ENCODE measurements at places on chromosomes 16 and 17.

DNA sequence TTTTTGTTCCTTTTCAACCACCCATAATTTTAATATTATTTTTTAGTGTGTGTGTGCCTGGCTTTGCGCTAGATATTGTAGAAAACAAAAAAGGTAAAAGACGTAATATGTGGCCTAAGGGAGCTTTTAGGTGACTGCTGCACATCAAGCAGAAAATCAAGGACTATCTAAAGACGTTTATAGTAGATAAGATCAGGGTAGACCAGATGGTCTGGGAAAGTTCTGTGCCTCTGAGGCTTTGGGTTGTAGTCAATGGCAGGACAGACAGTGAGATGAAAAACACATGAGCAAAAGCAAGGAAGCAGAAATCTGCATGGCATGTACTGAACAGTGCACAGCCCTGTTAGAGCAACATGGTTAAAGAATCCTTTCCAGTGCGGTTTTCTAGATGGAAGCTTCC is 26.8 kb upstream of the ARHGAP23 start:
- no peak for DNase-seq

DNA sequence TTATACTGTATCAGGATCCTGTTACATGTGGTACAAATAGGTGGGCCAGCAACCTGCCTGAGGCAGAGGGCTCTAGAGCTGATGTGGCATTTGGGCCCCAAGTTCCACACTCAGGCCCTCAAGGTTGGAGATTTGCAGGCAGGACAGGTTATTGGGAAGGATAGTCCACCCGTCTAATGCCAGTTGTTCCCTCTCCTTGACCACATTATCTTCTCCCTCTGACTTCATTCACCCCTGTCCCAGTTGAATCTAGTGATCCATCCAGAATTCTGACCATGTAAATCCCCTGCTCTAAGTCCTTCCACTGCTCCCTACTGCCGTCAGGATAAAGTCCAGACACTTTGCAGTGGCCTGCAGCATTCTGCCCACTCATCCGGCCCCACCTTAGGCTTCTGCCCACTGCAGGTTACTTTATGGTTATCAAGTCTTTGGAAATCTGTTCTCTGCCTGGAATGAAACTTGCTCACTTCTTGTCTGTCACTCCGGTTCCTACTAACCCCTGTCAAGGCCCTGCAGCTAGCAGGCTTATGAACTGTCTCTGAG is 1.9 kb upstream of the NFATC3 start:
- DNase-seq: no peak

DNA sequence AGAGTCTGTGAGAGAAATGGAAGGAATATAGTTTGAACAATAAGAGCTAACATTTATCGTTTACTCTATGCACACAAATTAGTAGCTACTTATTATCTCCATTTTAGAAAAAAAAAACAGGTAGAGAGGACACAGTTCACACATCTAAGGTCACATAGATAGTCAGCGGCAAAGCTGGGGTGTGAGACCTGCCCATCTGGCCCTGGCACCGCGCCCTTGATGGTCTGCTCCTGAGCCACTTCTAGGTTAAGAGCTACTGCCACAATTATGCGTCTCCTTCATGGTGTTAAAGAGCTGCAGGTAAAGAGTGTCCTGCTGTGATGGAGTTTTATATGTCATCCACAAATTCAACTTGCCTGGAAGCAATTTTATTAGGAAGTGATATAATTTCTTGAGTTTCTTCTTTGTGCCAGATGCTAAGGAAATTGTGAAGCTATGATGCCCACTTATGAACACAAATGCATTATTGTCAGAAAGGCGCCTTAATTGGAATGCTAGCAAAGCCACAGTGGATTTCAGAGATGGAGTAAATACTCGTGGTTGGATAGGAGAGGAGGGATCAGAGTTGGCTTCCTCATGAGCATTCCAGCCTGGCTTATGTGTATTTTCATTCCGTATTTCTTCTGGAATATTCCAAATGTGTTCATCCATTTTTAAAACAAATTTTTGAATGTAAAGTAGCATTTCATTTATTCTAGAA is 21.3 kb upstream of the MFSD6L start:
- no peak for DNase-seq

DNA sequence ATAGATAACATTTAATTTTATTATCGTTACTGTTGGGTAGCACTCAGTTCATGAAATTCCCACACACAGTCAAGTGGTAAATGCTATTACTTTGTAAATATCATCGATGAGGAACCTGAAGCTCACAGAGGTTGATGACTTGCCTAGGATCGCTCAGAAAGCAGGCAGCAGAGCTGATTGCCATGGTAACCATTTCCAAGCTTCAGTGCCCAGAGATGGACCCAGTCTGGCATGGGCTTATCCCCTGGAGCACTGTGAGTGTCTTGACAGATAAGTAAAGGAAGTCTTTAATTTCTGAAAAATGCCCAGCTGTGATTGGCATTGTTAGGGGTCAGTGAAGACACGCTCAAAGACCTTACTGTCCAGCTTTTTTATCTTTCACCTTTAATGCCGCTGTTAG is 95.0 kb downstream of the PRKCB start:
- no peak for DNase-seq

DNA sequence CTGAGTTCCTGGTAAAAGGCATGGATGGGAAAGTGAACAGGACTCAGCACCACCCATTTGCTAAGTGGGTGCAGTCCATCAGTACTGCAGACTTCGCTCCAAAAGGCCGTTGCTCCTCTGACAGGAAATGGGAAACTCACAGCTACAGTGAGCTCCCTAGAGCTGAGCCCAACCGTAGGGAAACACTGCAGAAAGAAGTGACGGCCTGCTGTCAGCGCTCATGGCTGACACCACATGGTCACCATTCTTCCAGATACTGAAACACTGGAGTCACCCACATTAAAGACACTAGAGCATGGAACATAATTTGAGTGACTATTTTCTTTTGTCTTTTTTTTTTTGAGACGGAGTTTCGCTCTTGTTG is 31.9 kb downstream of the UBE2O start:
- no peak for DNase-seq

DNA sequence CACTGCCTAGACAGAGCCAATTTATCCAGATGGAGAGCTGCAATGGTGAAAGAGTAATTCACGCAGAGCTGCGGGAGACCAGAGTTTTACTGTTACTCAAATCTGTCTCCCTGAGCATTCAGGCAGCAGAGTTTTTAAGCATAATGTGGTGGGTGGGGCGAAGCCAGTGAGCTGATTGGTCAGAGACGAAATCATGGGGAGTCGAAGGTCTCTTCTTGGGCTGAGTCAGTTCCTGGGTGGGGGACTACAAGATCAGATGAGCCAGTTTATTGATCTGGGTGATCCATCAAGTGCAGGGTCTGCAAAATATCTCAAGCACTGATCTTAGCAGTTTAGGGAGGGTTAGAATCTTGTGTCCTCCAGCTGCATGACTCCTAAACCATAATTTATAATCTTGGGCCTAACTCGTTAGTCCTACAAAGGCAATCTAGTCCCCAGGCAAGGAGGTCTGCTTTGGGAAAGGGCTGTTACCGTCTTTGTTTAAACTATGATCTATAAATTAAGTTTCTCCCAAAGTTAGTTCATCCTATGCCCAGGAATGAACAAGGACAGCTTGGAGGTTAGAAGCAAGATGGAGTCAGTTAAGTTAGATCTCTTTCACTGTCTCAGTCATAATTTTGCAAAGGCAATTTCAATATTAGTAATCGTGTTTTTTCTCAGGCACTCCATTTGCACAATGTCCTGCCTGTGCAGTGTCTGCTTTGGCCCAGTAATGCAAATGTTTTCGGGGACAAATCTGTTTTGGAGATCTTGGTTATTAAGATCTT is 27.0 kb downstream of the PIGL start:
- no peak for DNase-seq

GRCh38 chr17:75818326-75818885 is 25.8 kb downstream of the UNC13D start:
- no peak for DNase-seq

DNA sequence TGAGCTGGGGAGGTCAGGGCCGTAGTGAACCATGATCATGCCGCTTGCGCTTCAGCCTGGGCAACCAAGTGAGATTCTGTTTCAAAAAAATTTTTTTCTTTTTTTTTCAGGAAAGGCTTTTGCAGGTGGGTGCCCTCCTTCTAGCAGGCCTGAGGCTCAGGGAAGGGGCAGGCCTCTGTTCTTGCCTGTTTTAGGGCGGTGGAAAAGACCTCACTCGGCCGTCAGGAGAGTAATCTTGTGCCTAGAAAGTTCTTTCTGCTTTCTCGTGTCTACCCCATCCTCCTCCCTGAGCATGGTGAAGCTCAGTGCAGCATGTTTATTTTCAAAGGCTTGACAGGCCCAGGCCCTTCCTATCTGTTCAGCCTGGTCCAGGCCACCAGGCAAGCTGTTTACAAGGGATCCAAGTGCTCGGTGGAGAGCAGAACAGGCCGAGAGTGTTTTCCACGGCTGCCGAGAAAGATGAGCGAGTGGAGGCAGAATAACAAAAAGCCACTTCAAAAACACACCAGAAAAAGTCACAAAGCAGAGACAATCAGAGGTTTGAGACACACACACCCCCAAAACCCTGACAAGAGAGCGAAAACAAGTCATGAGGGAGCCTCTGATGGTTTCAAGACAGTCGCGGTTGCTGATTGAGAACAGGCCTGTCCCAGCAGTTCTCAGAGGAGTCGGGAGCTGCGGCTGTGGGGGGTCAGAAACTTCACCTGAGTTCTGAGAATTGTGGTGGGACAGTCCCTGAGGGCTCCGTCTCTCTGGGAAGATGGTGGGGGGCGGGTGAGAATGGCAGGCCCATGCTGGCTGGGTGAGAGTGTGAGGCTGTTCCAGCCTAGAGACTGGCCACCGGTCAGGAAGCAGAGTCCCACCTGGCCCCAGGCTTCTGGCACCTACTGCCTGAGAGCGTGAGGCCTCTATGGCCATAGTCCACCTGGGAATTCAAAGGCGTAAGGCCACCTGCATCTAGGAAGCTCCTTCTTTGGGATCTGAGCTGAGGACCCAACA is 37.5 kb upstream of the CCR7 start:
- DNase-seq: peak; percentile 63

DNA sequence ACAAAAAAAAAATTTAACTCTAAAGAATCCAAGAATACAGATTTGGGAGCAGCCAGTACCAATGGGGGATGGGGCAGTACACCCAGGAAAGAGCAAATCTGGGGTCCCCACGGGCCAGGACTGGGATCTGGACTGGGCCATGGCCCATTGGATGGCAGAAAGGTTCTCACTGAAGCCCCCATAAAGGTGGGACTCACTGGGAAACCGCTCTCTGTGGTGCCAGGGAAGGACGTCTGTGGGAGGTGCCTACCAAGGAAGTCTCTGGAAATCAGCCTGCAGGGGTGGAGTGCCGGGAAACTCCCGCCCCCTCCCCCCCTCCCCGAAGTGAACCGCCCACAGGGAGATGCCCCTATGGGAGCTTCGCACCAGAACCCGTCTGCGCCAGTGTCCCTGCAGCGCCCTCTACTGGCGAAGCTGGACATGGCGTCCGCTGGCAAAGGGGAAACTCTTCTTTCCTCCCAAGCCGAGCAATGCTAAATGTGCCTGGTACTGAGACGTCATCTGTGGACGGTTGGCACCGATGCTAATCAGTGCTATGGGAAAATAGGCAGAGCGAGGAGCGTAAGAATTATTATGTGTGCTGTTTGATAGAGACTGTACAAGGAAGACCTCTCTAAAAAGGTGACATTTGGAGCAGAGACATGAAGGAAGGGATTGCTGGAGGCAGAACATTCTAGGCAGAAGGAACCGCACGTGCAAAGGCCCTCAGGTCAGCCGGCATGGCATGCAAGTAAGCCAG is 671.1 kb downstream of the WWOX start:
- peak; percentile 61 for DNase-seq

- DNase-seq: no peak
Observed at GRCh38 chr17:53061446-53061845, 761.3 kb upstream of the KIF2B start.

DNA sequence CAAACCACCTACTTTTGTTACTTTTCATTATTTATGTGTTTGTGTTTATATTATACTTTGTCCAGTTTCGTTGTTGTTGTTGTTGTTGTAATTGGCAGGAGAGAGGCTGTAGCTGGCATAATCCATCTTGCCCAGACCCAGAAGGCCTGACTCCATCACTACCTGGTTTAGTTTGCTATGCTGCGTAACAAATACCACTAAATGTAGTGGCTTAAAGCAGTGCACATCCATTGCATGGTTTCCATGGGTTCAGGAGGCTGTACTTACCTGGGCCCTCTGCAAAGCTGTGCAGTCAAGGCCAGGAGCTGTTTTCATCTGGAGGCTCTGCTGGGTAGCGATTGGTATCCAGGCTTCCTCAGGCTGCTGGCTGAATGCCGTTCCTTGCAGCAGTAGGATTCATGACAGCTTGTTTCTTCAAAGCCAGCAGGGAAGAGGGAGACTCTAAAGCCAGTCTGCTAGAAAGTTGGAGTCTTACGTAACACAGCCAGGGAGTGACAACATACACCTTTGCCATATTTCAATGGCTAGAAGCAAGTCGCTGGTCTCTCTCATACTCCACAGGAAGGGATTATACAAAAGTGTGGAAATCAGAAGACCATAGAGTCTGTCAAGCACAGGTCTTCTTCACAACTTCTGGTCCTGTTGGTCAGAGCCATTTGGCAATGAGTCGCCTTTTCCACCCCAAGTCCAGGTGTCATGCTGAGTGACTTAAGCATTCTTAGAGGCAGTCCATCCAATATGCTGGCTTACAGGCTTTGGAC is 41.1 kb downstream of the TNRC6C start:
- DNase-seq: no peak

DNA sequence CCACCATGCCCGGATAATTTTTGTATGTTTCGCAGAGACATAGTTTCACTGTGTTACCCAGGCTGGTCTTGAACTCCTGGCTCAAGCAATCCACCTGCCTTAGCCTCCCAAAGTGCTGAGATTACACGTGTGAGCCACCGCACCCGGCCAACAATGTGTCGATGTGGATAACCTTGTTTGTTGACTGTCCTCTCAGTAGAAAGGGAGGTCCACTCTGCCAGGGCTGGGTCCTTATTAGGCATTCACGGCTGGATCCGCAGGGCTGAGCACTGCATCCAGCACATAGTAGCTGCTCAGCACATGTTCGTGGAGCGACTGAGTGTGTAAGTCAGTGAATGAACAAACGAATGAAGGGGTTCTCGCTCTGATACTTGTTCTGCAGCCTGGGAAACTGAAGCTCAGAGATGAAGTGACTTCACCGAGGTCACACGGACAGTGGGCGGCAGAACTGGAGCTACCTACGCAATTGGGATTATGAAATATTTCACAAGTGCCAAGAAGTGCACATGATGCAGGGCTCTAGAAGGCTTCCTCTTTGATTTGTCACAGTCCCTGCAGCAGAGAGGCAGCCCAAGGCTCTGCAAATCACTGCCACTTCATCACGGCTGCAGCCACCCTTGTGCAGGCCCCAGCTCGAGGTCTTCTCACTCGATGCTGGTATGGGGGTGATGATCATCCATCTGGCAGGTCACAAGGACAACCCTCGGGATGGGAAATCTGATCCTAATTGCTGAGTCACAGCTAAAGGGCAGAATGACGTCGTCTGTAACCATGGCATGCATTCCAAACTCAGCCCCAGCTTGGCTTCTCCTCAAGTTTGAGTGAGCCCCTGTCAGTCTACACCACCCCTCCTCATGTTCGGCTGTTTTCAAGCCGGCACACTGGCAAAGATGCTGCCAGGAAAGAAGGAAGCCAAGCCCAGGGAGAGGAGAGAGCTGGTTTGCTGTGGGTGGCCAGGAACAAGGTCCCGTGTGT is 28.0 kb upstream of the SNN start:
- DNase-seq: no peak

DNA sequence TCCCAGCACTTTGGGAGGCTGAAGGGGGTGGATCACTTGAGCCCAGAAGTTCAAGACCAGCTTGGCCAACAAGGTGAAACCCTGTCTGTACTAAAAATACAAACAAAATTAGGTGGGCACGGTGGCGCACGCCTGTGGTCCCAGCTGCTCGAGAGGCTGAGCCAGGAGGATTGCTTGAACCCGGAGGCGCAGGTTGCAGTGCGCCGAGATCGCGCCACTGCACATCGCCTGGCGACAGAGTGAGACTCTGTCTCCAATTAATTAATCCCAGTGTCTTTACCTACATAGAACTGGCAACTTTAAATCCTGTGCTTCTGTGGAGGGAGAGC is 1.5 kb upstream of the ELOB start:
- DNase-seq: no peak

All from stimulated activated CD4-positive, alpha-beta T cell treated with anti-CD3 and anti-CD28 coated beads, Interleukin-1b, Interleukin-23, amount 100 ng/mL, for 24 hours (primary cell).